Inflammatory macrophage (primary cell): ENCODE measurements at places on chromosomes 1 and 21.
A peak's percentile ranks its signal among the peaks of the same experiment; 100 is the strongest.

GRCh38 chr1:91556556-91556955, 55.9 kb downstream of the CDC7 start:
- DNase-seq, result no peak

- no peak for DNase-seq
Observed at GRCh38 chr1:212396638-212397037, 18.0 kb downstream of the PACC1 start.

GRCh38 chr21:42616446-42616845, 37.0 kb upstream of the PDE9A start:
- DNase-seq, result peak; percentile 2

DNA sequence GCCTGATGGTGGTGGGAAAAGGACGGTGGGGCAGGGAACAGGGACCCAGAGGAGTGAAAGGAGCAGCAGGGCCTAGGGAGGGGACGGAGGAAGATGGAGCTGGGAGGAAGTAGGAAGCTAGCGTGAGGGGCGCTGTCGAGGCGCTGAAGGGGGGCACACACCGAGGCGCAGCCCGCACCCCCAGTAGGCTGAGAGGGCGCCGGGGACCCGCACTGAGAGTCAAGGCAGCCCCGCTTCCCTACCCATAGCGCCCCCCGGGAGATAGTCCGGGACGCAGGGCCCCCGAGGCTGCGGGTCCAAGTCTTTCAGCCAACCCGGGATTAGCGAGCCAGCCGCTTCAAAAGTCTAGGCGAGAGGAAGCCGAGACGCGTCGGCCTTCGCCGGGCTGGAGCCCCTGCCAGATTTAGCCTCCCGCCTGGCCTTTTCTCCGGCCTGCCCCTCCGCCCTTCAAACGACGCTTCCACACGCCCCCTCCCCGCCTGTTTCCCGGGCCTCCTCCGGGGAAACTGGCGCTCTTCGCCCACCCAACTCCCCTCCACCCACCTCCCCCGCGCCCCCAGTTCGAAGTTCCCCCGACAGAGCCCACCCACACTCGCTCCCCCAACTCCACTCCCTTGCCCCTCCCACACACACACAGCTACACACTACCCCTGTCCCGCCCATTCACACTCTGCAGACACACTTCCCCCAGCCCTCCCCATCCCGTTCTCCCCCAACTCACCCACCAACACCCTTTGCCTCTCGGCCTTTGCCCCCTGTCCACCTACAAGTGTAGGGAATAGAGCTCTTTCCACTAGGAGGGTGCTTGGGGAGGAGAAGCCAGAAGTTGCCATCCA, 7.8 kb upstream of the PROX1 start:
- DNase-seq, result no peak

GRCh38 chr1:12048372-12048771, 14.7 kb upstream of the TNFRSF8 start:
- no peak for DNase-seq

DNA sequence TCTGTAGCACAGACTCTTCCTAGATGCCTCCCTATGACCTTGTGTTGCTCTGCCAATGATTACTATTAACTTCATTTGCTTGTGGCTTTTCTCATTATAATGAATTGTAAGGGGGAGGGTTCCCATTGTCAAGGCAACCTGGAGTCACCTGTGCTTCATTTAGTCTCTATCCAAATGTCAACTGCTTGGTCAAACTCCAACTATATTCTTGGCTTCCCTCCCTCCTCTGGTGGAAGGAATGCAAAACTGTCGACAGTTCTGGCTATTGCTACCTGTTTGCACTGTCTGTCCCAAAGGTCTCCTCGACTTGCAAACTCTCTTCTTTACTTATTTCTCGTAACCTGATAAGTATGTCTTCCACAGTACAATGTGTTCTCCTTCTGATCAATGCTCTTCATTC, 100.3 kb downstream of the CACNA1E start:
- no peak for DNase-seq

GRCh38 chr1:208040821-208041297, 129.9 kb upstream of the CD34 start:
- no peak for DNase-seq

GRCh38 chr21:18369115-18369514, 34.5 kb downstream of the TMPRSS15 start:
- no peak for DNase-seq

DNA sequence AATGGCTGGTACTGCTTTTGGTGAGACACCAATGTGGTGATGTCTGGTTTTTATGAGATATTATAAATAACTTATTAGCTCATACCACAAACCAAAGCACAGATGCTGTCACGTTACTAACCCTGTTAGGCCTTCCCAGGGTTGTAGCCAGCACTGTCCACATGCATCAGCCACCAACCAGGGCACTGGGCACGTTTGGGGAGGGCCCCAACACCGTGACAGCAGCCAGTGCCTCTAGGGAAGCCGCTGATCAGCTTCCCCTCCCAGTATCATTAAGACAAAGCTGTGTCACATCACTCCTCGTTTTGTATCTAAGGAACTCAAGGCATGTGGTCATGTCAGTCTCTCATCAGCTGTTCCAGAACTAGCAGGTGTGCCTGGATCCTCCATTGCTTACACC, 13.9 kb downstream of the URB1 start:
- no peak for DNase-seq

DNA sequence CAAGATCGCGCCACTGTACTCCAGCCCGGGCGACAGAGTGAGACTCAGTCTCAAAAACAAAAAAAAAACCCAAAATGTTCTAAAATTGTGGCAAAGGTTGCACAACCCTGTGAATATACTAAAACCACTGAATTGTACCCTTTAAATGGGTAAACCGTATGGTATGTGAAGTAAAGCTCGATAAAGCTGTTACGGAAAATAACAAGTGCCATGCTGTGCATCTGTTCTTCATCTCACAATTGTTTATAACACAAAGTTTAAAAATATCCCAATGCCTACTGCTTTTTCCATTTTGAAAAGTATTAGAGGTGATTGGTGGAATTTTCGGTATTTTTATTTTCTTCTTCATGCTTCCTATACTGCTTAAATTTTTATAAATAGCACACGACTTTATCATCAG, 111.5 kb downstream of the ENAH start:
- no peak for DNase-seq

- DNase-seq, result no peak
Observed at GRCh38 chr1:107563441-107563840, 401.5 kb downstream of the VAV3 start.

DNA sequence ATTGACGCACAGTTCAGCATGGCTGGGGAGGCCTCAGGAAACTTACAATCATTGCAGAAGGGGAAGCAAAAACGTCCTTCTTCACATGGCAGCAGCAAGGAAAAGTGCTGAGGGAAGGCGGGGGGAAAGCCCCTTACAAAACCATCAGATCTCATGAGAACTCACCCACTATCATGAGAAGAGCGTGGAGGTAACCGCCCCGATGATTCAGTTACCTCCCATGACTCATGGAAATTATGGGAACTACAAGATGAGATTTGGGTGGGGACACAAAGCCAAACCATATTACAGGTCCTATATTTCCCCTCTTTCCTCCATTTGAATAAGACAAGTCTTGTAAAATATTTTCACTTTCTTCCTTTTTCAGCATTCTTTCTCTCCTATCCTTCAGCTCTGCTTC, 7.7 kb upstream of the TTLL7 start:
- DNase-seq, result no peak

- DNase-seq, result no peak
Observed at GRCh38 chr21:42585881-42586280, 67.5 kb upstream of the PDE9A start.

DNA sequence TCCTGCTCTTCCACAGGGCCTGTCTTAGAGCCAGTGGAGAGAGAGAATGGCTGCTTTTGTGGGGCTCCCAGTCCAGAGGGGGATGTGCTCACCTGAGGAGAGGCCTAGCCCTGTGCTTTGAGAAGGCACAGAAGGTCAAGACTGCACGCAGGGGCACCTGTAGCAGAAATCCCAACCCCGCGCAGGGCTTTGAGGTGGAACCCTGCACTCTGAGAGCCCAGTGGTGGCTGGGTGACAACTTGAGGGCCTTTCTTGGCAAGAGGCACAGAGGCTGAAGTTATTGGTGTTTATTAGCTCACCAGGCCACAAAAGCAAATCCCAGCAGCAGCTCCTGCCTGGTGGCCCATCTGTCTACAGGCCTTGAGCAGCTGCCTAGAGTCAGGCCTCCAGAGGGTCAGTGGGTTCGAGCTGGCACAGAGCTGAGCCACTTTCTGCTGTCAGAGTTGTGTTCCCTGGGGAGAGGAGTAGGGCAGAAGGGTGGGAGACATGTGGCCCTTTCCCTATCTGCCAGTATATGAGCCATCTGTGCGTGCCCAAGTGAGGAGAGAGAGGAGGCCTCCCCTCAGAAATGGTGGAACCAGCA, 31.4 kb downstream of the SZRD1 start:
- DNase-seq, result no peak

- DNase-seq, result peak; percentile 4
Observed at GRCh38 chr1:41950820-41951219, 32.1 kb upstream of the HIVEP3 start.

- no peak for DNase-seq
Observed at GRCh38 chr1:205710201-205711062, 30.1 kb upstream of the SLC45A3 start.

DNA sequence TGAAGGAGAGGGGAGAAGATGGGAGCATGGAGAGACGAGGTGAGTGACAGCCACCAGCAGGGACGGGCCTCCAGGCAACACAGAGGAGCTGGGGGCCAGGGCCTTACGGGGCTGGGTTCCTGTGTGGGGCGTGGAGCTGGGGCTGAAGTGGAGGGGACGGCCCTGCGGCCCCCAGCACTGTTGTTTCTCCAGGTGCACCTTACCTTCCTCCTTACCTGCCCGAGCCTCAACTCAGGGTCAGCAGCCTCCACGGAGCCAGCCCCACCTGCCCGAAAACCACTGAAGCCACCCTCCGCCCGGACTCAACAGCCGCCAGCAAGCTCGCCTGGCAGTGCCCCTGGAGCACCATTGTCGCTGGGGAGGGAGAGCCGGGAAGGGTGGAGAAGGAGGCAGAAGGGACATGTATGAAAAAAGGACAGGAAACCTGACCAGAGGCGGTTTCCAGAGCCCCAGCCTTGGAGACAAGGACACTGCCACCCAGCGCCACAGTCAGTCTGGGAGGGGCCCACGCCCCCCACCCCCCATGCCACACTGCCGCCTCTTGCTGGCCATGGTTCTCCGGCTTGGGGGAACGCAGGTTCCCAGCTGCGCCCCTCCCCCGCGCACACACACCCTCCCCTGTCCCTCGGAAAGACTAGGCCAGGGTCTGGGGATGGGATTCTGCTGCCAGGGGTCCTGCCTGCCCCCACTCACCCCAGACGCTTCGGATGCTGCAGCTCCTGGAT, 10.6 kb downstream of the PLA2G2F start:
- DNase-seq, result no peak

GRCh38 chr1:220182656-220183055, 88.7 kb downstream of the IARS2 start:
- no peak for DNase-seq

DNA sequence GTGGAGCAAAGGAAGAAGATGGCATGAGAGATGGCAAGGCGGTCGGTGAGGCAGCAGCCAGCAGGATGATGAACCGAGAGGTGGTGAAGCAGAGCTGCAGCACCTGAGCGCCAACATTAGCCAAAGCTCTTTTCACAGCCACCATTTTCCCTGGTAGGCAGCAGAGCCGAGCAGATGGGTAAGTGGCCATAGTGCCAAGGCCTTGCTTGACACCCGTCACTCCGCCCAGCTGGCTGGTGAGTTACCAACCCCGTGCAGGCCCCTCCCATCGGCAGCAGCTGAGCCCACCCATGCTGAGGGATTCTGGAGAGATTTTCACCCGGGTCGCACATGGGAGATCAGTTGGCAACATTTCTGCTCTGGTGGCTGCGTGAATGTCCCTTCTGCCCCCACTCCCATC, 647.7 kb downstream of the PTPRU start:
- no peak for DNase-seq

DNA sequence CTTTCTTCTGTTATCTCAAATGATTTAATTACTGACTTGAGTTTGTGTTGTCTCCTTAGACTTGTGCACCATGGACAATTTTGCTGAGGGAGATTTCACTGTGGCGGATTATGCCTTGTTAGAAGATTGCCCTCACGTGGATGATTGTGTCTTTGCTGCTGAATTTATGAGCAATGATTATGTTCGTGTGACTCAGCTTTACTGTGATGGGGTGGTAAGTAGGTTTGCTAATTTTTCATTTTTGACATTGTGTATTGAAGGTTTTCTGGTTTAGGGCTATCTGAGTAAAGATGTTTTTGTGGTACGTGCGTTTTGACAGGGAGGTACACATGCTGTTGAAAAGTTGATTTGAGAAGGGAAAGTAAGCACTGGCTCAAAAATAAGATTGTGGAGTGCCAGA, 14.1 kb downstream of the TTC3 start:
- DNase-seq, result no peak

DNA sequence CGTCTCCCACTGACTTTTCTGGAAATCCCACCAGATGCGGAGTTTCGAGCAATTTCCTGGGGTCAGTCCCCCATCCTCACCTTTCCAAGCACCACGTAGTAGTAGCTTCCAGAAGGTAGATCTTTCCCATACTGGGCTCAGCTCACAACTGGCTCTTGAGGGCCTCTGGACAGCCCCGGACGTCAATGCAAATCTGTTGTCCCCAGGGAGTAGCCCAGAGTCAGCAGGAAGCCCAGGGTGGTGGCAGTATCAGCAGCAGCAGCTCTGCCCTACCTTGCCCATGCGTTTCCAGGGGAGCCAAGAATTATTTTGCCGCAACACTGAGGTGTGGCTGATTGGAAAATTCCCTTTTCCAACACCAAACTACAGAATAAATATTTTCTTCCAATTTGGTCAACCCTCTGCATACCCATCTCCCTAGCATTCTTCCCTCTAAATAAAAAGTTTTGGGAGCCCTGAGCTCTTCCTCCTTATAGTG, 70.3 kb downstream of the CD46 start:
- no peak for DNase-seq

GRCh38 chr1:22275626-22276395, 132.9 kb upstream of the WNT4 start:
- peak; percentile 20 for DNase-seq

DNA sequence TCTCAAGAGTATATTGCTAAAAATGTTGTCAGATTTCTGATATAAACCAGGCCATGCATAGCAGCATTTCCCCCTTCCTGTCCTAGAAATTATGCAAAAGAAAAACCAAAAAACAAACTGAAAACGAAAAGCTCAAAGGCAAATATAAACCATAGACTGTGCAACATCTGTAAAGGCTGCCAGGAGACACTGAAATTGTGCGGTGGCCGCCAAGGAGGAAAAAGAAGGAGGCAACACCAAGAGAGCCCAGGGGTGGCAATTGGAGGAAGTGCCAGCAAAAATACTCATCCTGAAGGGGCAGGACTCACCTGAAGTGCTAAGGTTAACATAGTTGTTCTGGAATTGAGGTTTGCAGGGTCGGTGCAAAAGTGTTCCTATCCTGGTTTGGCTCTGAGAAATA, 92.0 kb downstream of the RWDD3 start:
- DNase-seq, result no peak

GRCh38 chr21:29667651-29668050, 272.1 kb downstream of the GRIK1 start:
- peak; percentile 52 for DNase-seq

DNA sequence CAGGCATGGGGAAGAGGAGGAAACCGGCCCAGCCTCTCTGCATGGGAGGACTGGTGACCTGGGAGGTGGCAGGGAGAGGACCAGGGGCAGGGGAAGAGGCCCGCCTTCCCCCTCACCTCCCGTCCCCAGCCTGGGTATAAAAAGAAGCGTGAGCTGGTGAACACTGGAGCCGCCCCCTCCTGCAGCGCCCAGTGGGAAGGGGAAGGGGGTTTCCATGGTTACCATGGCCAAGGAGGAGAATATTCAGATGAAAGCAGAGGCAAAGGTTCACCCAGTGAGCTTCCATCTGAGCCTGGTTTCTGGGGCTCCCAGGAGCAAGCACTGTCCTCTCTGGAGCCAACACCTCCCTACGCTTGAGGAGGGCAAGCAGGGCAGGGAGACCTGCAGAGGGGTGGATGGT, 54.9 kb downstream of the ACOT7 start:
- no peak for DNase-seq

- DNase-seq, result no peak
Observed at GRCh38 chr21:28342212-28342810, 650.4 kb downstream of the LTN1 start.
